ENCODE measurements at places on chromosomes 16 and 17.
A peak's percentile ranks its signal among the peaks of the same experiment; 100 is the strongest.

GRCh38 chr17:48915459-48916282 is 7.5 kb downstream of the UBE2Z start:
- no peak for DNase-seq

DNA sequence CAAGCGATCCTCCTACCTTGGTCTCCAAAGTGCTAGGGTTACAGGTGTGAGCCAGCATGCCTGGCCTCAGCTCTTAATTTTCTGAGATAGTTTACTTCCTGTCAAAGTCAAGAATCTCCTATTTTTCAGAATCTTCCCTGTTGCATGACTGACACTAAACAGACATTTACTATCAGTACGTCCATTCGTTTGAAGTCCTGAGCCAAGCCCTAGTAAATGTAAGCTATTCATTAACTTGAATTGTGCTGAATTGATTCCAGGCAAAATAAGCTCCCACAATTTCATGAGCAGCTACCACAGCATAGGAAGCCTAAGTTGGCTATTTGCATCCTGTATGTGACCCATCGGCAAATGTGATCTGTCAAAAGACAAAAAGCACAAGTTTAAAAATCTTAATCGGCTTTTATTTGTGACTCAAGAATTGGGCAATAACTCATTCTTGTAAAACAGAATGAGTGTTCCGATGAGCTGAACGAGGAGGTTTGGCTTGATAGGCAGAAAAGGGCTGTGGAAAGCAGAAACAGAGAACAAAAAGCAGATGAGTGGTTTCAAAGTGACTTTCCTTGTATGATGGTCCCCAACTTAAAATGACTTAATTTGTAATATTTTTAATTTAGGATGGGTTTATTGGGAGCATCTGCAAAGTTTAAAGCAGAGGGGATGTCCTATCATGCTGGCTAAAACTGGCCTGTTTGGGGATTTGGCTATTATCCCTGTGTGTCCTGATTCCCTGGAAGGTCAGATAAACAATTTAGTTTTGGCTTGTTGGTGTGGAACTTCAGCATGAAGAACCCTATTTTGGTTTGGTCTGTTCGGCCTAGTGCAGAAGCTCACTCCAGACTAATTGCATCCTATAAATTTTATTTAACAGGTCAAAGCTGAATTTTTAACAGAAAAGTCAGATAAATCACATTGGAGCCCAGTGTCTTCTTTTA is 14.2 kb downstream of the RNF112 start:
- DNase-seq: no peak

DNA sequence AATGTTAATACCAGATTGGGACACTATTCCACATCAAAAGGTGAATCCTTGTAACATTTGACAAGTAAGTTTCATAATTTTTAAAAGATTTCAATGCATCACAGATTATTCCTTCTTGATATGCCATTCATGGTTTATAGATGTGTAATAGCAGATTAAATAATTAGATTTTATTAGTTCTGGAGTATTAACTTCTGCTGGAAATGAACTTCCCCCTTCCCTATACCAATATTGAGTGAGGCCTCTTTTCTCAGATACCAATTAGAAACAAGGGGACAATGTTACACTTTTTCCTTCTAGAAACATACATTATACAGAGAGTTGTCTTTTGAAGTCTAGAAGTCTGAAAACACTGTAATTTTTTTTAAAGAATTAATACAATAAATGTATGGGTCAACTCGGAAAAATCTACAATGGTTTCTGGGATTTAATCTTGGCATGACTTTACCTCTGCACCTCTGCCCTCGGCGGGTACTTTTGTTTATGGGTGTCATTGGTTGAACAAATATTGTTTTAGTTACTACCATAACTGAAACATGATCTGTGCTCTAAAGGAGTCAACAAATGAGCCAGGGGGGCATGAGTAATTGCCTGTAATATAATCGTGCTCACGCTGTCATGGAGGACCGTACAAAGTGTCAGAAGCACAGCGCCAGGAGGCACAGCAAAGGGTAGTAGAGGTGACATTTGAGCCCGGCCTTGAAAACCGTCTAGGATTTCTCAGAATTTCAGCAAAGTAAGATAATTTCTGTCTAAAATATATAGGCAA is 8.2 kb downstream of the LRRC37B start:
- DNase-seq: no peak

- DNase-seq: no peak
These were observed 51.7 kb upstream of the SEC14L1 start for GRCh38 chr17:77089124-77089490.

DNA sequence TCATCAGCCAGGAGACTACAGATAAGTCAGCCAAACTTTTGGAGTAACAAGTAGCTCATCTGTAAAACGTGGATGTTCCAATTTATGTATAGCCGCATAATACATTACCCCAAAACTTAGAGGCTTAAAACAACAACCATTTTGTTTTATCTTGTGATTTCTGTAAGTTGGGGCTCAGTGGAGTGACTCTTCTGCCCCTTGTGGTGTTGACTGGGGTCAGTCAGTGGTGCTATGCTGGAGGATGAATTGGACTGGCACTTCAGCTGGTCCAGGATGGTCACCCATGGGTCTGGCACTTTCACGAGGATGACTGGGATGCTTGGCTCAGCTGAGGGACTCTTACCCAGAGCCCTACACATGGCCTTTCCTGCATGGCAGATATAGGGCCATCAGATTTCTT is 172.5 kb downstream of the WWOX start:
- DNase-seq: no peak

GRCh38 chr17:78355045-78355641 is 4.7 kb downstream of the SOCS3 start:
- no peak for DNase-seq

- DNase-seq: peak; percentile 3
These were observed 154.2 kb downstream of the MRM1 start for GRCh38 chr17:36755586-36755985.

- DNase-seq: peak; percentile 5
These were observed 716 bp downstream of the TMEM94 start for GRCh38 chr17:75457047-75457654.

DNA sequence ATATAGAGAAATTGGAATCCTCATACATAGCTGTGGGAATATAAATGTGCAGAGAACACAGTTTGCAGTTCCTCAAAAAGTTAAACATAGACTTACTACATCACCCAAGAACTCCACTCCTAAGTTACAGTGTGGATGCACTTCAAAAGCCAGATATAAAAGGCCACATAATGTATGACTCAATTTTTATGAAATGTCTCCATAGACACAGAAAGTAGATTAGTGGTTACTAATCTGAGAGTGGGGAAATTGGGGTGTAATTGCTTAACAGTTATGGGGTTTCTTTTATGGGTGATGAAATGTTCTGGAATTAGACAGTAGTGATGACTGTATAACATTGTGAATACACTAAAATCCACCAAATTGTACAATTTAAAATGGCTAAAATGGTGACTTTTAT is 60.9 kb downstream of the CACNG1 start:
- no peak for DNase-seq

DNA sequence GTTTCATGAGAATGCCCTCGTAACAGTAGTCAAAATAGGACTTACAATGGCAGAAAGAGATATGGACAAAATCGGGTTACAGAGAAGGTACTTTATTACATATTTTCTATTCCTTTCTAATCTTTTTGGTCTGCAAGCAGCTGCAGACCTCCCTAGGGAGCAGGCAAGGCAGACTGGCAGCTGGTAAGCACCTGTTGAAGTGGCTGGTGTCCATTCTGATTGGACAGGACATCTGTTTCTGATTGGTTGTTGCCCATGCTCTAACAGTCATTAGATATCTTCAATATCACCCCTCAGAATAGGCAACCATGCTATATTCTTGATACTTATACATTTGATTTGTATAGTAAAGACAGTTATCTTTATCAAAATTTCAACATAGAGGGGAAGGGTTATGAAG is 606.3 kb downstream of the KCNJ2 start:
- no peak for DNase-seq

GRCh38 chr16:73545755-73546154 is 497.8 kb upstream of the ZFHX3 start:
- DNase-seq: no peak

- no peak for DNase-seq
These were observed 6.2 kb downstream of the MAP3K14 start for GRCh38 chr17:45310380-45311324.

GRCh38 chr17:61385577-61386236 is 13.9 kb upstream of the TBX2 start:
- no peak for DNase-seq
